ENCODE measurements at places on chromosomes 6 and 20.

- no peak for DNase-seq
Observed at GRCh38 chr6:2432292-2432691, 186.9 kb upstream of the GMDS start.

- no peak for DNase-seq
Observed at GRCh38 chr6:168440520-168441433, at the start of gene SMOC2. TSS of gene SMOC2 (plus strand) at chr6:168441184. CDS start at chr6:168441371, 187 bp downstream.

DNA sequence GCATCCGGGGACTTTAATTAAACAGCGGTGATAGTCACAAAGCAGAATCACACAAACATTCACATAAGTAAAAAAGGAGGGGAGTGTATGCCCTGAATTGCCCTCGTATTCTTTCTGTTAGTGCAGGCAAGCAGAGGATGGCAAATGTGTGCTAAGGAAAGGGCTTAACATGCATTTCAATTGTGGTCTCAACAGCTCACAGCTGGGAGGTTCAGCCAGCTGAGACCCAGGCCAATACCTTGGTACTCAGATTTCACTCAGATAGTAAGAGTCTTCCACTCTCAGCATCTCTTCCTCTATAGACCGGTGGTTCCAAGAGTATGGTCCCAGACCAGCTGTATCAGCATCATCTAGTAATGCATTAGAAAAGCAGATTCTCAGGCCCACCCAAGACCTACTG lies 215.1 kb downstream of the PHACTR1 start:
- no peak for DNase-seq

- no peak for DNase-seq
Observed at GRCh38 chr6:30091577-30092381, 16.2 kb upstream of the RNF39 start.

DNA sequence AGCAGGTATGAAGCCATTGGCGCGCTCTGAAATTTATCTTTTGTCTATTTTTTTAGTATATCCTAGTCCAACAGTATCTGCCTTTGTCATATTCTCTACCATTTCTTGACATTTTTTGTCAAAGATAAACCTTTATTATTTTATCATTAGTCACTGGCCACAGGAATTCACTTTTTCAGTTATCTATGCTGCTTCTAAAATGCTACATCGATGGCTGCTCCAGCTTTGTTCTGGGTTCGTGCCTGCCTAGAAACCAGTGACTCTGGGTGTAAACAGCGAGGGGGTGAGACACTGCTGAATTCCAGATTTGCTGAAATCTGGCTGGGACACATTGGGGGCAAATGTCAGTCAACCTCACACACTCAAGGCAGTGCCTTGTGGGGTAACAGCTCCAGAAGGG lies 193.4 kb downstream of the CDC5L start:
- no peak for DNase-seq

DNA sequence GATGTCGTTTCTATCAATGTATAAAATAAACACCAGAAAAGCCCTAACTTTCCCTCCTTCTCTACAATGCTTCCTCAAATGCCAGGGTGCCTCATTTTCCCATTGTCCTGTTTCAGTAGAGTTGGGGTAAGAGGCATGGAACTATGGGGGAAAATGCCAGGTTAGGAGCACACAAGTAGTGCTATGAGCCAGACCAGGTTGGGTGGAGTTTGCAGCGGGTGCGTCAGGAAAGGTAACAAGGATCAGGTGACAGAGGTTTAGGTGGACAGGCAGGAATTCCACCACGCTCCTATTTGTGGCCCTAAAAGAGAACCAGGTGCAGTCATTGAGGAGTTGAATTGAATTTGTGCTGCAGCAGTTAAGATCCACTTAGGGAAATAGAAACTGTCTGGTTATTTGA lies 36.5 kb downstream of the SYTL3 start:
- DNase-seq = no peak

GRCh38 chr6:74100719-74101287 lies 404.8 kb downstream of the CD109 start:
- no peak for DNase-seq

- no peak for DNase-seq
Observed at GRCh38 chr6:101706576-101706975, 313.1 kb downstream of the GRIK2 start.

DNA sequence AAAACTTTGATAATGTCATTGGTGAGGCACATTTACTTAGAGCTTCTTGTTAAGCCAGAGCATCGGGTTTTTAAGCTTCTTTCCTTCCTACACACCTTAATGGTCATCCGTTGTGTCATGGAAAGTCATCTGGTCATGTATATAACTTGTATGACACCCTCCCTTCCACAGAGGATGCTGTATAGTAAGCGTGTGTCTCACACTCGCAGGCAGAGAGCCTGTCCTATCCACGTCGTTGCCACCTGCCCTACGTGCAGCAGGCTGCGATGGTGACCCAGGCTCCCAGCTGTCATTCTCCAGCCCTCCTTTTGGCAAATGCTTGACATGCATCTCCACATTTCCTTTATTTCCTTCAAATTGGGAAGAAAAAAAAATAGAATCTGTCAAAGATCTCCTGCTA lies 85.6 kb downstream of the MYB start:
- no peak for DNase-seq

DNA sequence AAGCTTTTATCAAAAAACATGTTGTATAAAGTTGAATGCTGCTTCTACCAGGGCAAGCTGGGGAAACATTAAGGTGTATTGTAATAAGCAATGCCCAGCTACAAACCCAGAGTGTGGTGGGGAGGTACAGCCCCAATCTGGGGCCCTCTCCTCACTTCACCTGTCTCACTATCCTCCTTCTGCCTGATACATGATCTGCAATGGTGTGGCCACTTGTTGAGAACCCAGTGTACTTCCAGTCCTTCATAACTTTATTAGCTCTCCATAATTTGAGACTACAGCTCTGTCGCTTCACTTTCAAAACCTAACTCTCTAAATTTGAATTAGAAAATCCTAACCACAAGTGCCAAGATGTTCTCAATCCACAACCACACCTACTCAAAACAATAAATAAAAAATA lies 84.9 kb downstream of the EPB41L2 start:
- no peak for DNase-seq

GRCh38 chr6:152189736-152190135 lies 382.3 kb downstream of the ESR1 start:
- DNase-seq = no peak

DNA sequence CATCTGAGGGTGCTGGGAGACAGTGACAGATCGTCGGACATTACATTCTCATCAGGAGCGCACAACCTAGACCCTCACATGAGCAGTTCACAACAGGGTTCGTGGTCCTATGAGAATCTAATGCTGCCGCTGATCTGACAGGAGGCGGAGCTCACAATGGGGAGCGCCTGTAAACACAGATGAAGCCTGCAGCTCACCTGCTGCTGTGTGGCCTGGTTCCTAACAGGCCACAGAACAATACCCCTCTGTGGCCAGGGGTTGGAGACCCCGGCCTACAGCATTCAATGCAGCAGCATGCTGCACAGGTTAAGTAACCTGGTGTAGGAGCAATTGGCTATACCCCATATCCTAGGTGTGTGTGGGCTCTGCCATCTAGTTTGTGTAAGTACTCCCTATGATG lies 19.5 kb downstream of the ANKRD60 start:
- no peak for DNase-seq

DNA sequence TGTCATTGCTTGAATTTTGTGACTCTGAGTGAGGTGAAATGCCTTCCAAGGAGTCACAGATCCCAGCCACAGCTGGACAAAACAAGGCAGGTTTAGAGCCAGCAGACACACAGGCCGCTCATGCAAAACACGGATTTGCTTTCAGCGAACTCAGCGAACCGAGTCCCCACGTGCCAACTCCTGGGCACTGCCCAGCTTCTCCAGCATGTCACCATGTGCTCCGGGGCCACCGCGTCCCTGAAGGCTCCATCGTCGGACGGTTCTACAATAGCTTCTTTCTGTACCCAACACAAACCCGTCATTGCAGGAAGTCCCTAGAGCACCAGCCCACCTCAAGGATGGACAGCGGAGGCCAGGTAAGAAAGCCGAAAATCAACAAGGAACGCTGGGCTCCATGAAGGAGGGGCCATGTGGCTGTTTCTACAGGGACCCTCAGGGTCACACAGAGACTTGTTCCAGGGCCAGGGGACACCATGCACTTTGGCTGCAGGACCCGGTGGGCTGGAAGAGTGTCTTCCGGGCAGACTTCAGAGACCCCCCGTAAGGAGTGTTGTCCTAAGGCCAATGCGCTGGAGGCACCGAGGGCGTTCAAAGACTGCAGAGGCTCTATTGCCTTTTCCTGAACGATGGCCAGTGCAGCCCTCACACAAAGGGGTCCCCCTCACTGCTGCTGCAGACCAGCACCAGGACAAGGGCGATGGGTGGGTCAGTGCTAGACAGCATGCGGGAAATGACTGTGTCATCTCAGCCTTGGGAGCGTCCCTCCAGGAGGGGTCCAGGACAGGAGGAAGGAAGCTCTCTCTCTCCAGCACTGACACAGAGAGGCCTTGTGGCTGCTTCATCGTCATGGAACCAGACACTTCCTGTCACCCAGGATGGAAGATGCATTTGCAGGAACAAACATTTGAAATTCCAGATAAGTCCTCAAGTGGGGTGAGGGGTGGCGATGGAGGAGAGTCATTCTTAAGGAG lies 19.8 kb downstream of the DACT2 start:
- DNase-seq = no peak

DNA sequence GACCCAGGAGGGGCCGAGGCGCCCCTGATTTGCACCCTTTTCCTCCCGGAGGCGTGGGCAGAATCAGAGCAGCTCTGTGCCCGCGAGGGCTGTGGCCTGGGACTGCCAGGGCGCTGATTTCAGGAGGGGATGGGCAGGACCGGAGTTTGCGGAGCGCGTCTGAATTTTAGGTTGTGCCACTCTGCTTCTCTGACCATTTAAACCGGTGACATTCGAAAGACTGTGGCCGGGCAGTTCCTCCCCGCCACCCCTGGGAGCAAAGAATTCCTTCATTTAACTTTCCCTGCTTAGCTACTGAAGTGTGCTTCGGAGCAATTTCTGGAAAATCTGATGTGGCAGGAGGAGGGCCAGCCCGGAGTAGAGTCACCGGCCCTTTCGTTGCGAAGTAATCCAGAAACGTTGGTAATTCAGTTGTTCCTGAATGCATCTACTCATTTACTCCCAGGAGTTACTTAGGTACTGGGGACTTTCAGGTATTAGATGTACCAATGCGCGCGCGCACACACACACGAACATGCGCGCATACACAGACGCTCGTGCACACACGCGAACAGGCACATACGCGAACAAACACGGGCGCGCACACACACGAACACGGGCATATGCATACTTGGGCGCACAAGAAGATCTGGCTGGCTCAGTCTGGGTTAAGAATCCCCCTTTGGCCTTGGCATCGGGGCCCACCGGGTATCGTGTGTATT lies 568 bp downstream of the CCDC170 start:
- DNase-seq = peak; percentile 27

GRCh38 chr6:151695156-151695555 lies 112.3 kb upstream of the ESR1 start:
- DNase-seq = no peak

Measured in GM13977 (cell line).